ENCODE measurements at places on chromosomes 5 and 9.

DNA sequence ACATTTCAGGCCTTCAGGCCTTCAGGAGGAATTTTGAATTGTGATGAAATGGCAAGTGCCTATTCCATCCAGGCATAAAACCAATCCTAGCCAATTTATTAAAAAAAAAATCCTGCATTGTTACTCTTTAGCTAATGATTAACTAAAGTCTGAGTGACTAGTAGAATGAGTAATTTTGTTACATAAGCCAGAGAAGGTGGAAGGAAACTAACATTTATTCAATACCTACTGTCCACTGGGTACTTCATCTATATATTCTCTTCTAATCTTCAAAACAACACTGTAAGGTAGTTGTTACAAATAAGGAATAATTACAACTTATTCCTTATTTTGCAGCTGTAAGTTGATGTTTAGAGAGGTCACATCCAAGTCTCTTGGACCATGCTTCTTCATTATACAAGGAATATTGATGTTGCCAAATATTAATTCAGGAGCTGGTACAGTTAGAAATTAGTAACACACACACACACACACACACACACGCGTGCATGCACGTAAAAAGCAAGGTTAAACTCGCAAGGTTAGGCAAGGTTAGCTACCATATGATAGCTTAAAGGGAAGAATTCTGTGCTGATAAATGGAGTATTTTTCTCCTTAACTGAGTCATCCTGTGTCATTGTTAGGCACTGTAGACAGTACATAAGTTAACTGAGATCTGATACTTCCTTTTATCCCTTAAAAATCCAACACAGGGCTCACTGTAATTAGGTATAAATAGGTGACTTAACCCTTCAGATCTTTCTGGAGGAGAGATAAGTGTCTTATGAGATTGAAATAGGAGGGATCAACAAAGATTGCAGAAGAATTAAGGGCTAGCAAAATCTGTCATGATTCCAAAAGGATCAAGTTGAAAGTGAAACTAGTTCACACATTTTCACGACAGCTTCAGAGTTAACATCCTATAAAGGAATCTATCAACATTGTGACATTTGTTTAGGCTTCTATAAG, 596.9 kb downstream of the PDE4D start:
- no peak for DNase-seq

- no peak for DNase-seq
Measured at GRCh38 chr5:76325876-76326491, 77.1 kb upstream of the IQGAP2 start.

DNA sequence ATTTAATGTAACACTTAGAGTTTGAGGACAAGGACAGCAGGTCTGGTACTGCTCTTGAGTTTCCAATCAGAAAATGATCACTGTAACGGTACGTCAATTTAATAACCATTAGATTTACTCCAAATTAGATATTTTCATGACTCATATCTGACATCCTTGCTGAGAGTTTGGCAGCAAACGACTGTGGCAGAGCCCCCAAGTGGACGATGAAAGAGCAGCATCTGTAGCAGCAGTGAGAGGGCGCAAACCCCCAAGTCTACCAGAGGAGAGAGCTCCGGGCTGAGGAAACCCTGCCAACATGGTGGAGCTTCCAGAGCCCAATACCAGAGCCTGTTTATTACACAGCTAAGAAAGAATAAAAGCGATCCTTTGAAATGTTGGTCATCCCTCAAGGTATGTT, 73.2 kb upstream of the EPB41L4A start:
- peak; percentile 39 for DNase-seq

DNA sequence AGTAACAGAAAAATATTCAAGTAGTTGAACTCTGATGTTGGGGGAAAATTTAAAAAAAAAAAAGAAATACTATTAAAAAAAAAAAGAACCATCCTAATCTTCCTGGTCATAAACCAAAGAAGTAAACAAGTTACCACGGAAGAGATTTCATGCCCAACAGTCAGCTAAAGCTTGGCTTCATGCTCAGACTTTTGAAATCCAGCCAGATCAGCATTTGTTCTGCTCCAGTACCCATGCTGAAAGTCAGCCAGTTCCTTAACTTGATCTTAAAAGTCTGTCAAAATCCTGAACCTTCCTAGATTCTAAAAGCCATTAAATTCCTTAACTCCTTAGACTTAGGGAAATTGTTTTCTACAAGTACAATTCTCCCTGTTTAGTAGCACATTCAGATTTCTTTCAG, 908.7 kb upstream of the CDH9 start:
- DNase-seq = no peak

GRCh38 chr9:69386651-69387050, 61.6 kb downstream of the ENTREP1 start:
- DNase-seq = no peak

DNA sequence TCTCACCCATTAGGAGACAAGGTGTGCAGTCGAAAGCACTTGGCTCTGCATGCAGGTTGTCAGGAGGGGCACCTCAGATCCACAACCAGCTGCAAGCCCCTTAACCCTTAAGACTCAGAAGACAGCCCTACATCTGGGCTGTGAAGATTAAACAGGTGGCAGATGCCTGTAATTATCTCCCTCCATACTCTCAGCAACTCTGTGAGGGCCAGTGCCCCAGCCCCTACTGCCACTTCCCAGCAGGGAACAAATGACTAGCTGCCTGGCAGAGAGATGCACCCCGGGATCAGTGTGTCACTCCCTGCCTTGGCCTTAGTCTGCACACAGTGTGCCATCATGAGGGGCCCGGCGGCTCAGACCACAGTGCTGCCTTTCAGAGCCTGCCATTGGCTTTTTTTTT, 42.0 kb downstream of the CRB2 start:
- no peak for DNase-seq

GRCh38 chr9:131585375-131585774, 40.1 kb downstream of the PRRT1B start:
- DNase-seq = no peak

GRCh38 chr9:72300873-72301272, 64.1 kb downstream of the ZFAND5 start:
- DNase-seq = no peak

DNA sequence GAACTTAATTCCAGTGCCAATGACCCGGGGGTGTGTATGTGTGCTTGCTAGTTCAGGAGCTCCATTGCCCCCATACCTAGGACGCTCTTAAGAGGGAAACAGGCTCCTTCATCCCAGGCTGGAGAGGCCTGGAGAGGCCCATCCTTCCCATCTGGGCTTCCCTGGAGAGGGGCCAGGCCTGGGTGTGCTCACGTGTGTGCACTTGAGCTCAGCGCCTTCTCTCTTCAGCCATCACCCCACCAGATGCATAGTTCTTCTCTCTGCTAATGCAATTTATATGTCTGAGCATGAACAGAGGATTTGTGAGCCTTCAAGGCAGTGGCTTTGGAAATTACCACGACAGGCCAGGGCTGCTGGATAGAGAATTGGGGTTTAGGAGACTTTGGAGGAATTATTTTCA, 48.6 kb upstream of the SHB start:
- no peak for DNase-seq

DNA sequence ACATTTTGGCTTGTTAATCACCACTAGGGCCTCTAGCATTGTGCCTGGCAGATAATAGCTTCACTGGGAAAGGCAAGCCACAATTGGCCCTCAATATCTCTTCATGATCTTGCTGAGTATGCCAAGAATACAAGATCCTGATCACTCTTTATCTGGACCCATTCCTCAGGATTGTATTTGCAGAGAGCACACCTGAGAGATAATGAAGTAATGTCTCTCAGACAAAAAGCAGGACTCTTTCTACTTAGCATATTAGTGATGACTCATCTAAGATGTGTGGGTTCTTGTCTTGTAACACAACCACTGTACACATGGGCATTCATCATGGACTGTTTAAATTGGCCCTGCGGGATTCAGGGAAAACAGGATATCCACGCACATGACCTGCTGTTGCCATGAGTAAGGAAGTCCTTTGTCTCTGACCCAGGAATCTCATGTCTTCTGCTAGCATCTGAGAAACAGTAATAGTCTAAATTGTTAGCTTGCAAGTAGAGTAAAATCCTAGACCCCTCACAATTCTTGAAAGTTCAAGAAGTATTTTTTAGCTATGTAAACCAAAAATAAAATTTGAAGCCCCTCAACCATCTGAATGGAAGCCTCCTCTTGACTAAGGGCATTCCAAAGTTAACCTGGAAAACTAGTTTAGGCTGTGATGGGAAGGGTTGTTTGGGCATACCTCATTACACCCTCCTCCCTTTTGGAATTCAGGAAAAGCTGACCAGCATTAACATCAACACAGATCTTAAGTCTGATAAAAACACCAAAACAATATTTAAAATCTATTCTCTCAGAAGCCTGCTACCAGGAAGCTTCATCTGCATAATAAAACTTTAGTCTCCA, 28.0 kb upstream of the NFIL3 start:
- DNase-seq = no peak

GRCh38 chr5:39720136-39720535, 295.4 kb upstream of the DAB2 start:
- DNase-seq = no peak

DNA sequence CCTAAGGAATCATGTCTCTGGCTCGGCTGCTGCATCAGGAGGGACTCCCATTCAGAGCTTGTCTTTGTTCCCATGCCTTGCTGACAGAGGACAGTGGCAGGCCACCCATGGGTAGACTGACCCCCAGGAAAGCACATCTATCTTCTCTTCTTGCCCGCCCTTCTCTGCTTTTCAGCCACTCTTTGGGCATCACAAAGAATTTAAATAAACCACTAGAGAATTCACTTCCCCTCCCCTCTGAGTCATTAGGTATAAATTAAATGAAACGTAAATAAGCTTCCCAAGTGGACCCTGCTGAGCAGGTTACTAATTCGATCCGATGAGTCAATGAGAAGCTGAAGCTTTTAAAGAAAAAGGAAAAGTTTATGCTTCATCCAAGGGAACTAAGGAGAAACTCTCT, 97.0 kb downstream of the DRD1 start:
- DNase-seq = no peak

GRCh38 chr9:2493109-2493508, 128.5 kb upstream of the VLDLR start:
- no peak for DNase-seq

DNA sequence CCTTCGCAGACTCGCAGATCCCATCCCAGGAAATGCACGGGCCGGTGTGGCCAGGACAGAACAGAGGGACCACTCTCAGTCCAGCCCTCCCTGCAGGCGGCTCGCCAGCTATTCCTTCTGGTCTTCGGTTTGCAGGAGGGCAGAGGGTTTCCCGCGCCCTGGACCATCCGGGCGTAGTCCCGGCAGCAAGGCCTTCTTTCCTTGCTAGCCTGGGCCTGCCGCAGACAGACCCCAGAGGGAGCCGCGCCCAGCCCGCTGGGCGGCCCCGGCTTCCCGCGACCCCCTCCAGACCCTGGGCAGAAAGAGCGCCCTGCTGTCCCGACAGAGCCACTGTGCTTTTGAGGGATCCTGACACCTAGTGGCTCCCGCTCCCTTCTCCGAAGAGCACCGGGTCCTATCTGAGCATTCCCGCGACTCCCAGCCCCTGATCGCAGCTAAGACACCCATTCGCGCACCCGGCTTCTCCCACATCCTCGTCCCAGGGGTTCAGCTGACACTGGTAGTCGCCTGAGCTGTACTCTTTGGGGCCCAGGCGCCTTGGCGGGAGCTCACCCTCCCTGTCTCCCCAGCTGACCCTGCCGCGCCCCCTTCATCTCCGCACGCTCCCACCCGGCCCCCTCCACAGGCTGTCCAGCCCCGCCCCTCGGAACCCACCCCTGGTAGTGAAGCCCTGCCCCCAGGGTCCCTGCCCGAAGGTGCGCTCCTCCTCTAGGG, 1.1 kb downstream of the CFAP90 start:
- DNase-seq = no peak

GRCh38 chr9:83290692-83291091, 227.8 kb upstream of the RASEF start:
- DNase-seq = no peak

- DNase-seq = peak; percentile 29
Measured at GRCh38 chr5:179668391-179668790, 12.4 kb downstream of the CBY3 start.

- DNase-seq = no peak
Measured at GRCh38 chr9:522658-523057, 308.0 kb downstream of the DOCK8 start.

GRCh38 chr5:58680503-58680902, 97.6 kb downstream of the RAB3C start:
- no peak for DNase-seq

GRCh38 chr9:136333486-136333885, 6.1 kb downstream of the GPSM1 start:
- no peak for DNase-seq

DNA sequence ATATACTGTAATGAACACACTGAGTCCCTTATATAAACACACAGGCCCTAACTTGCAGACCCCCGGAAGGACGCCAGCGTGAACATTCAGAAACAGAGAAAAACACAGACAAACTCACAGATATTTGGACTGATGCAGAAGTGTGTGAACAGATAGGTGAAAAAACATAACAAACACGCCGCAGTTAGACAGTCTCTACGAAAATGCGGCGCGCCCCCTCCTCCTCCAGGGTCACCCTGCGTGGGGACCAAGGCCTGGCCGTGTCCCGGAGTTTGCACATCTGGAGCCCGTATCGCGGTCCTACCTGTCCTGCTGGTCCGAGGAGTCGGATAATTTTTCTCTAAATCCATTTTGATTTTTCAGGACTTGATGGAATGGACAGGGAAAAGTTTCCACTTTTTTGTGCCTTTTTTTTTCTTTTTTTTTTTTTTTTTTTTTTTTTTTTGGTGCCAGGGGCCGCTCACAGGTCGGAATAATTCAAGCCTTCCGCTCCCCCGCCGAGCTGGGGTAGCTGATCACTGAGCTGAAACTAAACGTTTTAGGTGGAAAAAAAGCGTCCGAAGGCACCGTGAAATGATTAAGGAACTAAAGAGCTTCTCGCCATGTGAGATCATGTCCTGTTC, at the start of gene PAX5:
Gene PAX5 (minus strand): TSS at position 587 of the 623 bp plus-strand sequence. CDS start 237 bp downstream, at position 350.
- DNase-seq = no peak

DNA sequence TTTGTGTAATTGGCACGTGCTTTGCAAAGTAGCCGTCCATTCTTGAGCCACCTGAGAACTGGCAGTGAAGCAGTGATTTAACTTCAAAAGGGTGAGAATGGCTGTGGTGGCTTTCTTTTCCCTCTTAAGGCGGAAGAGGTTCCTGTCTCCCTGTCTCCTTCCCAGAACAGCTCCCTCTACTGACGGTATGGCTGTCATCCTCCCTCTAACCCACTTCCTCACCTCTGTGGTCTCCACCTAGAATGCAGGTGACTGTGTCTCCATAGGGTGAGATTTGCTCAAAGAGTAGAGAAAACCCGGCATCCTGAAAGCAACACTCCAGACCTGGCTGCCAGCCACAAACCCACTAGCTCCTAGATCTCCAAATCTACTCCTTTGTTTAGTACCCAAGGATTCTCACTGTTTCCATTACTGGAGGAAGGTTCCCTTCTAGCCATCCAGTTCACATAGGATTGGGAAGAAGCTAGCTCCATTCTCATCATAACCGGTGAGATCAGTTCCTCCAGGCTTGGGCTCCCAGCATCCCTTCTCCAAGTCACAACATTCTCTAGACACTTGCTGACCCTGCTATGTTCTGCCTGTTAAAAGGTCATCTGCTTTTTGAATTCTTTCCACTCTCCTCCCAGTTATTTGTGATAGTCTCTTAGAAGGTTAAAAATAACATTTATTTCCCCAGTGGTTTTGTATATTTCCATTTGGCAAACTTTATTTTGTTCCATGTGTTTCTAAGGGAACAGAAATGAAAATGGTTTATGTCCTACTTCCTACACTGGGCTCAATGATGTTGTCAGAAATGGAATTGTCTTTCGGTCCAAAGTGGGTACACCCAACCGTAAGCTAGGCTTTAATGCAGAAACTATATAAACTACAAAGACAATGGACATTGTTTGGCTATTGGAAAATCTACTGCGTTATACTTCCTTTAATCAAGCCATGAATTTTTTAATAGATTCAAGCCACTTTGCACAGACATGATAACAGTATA, 269.4 kb downstream of the CWC27 start:
- DNase-seq = no peak

Measured in GM18507 (cell line).